Posterior vena cava (tissue), 2 donors: ENCODE measurements at places on chromosomes 11 and 22. TPM values are rescaled to one million over a fixed set of nuclear protein-coding genes. Genes with fewer than 3 reads are reported as not detected.

Gene TRIM51
- total RNA-seq: not detected

Gene WT1
- total RNA-seq: 3.4 TPM

Gene GALNT18
- total RNA-seq: 21.4 TPM

Gene TYR
- not detected for total RNA-seq

Gene CAVIN3
- 166 TPM for total RNA-seq

Gene MAPK12
- 10.4 TPM for total RNA-seq

Gene RASL10A
- total RNA-seq: 0.71 TPM

Gene PRG2
- 0.52 TPM for total RNA-seq

Gene OR51B2
- not detected for total RNA-seq

Gene OR5D14
- total RNA-seq: not detected

Gene KCNJ5
- 0.52 TPM for total RNA-seq

Gene APOA4
- 2.0 TPM for total RNA-seq

Gene EML3
- total RNA-seq: 63.8 TPM

Gene SMTNL1
- total RNA-seq: not detected

Gene LRRN4CL
- total RNA-seq: 13.9 TPM

Gene KDELR3
- 14.5 TPM for total RNA-seq

Gene PLEKHB1
- 2.5 TPM for total RNA-seq

Gene BIK
- total RNA-seq: not detected
